ENCODE measurements at places on chromosomes 5 and 9. TPM values are rescaled to one million over a fixed set of nuclear protein-coding genes. Genes with fewer than 3 reads are reported as not detected.

GRCh38 chr5:76257897-76258296 lies 145.2 kb upstream of the IQGAP2 start:
- no peak for DNase-seq

DNA sequence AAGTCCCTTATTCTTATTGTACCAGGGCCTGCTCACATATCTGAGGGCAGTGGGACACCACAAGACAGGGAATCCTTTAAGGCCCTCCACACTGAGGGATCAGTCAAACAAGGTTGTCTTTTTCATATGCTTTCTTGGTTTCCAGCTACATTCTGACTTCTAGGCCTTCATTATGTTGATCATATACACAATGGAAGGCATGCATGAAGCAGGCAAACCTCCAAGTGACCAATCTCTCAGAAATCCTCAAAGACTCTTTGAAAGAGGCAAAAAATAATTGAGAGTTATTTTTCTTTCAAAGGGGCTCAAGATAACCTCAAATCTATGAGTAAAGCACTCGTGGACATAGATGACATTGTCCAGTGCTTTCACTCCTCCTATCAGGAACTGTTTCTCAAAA lies 1195.9 kb upstream of the ACO1 start:
- DNase-seq = no peak

GRCh38 chr5:128711216-128711615 lies 173.2 kb upstream of the FBN2 start:
- no peak for DNase-seq

C1QTNF2 gene
- 0.34 TPM for polyA plus RNA-seq

ROR2 gene
- 1.3 TPM for polyA plus RNA-seq

All from foreskin keratinocyte (primary cell).